ENCODE measurements at places on chromosomes 4 and X. TPM values are rescaled to one million over a fixed set of nuclear protein-coding genes. Genes with fewer than 3 reads are reported as not detected.

- H3K36me3 ChIP-seq = no peaks in the 10 kb centered on the region
- no peaks in the 10 kb centered on the region for H3K4me1 ChIP-seq
- no peak overlapping the region for H3K4me3 ChIP-seq
- no peaks in the 10 kb centered on the region for H3K27me3 ChIP-seq
- no peak overlapping the region for H3K27ac ChIP-seq
- no peak for DNase-seq
Observed at GRCh38 chr4:177680308-177680707, 238.1 kb upstream of the AGA start.

GRCh38 chrX:55638933-55639332 lies 15.7 kb downstream of the FOXR2 start:
- no peak overlapping the region for H3K4me3 ChIP-seq
- H3K4me1 ChIP-seq = no peaks in the 10 kb centered on the region
- no peaks in the 10 kb centered on the region for H3K36me3 ChIP-seq
- no peaks in the 10 kb centered on the region for H3K27me3 ChIP-seq
- H3K27ac ChIP-seq = no peak overlapping the region
- no peak for DNase-seq

DNA sequence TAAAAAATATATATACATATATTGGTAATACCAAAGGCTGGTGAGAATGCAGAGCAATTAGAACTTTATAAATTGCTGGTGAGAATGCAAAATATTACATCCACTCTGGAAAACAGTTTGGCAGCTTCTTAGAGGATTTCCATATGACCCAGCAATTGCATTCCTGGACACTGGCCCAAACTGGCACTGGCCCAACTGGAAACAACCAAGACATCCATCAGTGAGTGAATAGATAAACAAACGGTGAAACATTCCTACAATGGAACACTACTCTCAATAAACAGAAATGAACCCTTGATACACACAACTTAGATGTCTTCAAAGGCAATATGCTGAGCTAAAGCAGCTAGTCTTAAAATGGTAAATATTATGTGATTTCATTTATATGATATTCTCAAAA lies 524.2 kb downstream of the IQCM start:
- H3K27me3 ChIP-seq = no peaks in the 10 kb centered on the region
- no peak overlapping the region for H3K27ac ChIP-seq
- peak; percentile 48 for DNase-seq

DNA sequence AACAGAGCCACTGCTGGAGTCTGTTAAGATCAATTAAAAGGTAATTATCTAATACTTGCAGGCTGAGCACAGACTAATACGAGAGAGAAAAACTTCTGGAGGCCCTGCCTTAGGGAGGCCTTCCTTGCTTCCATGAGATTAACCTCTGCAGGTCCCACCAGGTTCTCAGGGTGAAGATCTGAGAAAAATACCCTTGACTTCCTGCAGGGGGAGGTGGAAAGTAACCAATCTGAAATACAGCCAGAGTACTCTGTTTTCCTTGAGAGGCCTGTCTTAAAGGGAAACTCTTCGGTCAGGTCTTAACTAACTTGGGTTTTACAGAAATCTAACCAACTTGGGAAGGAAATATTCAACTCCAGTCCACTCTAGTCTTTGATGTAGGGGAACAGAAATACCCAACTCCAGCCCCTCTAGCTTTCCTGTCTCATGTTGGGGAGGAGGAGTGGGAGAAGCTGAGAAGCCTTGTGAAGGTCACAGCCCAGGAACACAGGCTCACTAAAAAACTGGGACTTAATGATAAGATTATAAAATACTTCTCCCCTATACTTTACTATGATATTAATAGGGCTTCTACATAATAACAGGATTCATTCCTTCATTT lies 77.1 kb downstream of the TBCK start:
- H3K36me3 ChIP-seq = peaks cover 39% of the 10 kb centered on the region
- H3K4me1 ChIP-seq = no peaks in the 10 kb centered on the region
- no peak overlapping the region for H3K27ac ChIP-seq
- no peaks in the 10 kb centered on the region for H3K27me3 ChIP-seq
- no peak for DNase-seq

GRCh38 chr4:146975527-146975926 lies 29.9 kb upstream of the TTC29 start:
- no peak for DNase-seq
- H3K27ac ChIP-seq = no peak overlapping the region
- H3K4me3 ChIP-seq = no peak overlapping the region
- no peaks in the 10 kb centered on the region for H3K27me3 ChIP-seq

DNA sequence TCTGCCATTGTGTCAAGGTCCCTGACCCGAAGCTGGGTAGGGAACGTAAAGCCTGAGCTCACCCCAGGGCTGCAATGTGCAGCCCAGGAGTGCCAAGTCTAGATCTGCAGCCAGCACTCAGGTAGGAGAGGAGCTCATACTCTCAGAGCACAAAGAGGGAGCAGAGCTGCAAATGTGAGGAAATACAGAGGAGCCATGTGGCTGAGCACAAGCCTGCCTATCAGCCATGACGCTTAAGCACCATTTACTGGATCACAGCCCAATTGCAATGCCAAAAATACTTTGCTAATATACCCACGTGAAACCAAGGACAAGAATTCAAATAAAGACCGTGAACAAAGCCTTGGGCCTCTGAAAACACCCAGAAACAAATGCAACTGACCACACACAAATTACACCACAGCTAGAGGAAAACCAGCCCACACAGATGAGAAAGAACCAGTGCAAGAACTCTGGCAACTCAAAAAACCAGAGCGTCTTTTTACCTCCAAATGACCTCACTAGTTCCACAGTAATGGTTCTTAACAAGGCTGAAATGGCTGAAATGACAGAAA lies 69.0 kb upstream of the HPF1 start:
- H3K27me3 ChIP-seq = no peaks in the 10 kb centered on the region
- H3K4me1 ChIP-seq = no peaks in the 10 kb centered on the region
- DNase-seq = no peak
- H3K4me3 ChIP-seq = no peak overlapping the region
- no peaks in the 10 kb centered on the region for H3K36me3 ChIP-seq

GRCh38 chr4:46684041-46684440 lies 225.0 kb downstream of the COX7B2 start:
- H3K4me3 ChIP-seq = no peak overlapping the region
- H3K36me3 ChIP-seq = no peaks in the 10 kb centered on the region
- no peak overlapping the region for H3K27ac ChIP-seq
- DNase-seq = no peak
- no peaks in the 10 kb centered on the region for H3K27me3 ChIP-seq

Gene CXorf49
- polyA plus RNA-seq = not detected

Gene PDLIM3
- polyA plus RNA-seq = 187 TPM

Gene SYTL5
- 0.08 TPM for polyA plus RNA-seq

Gene IL1RAPL2
- not detected for polyA plus RNA-seq

Gene CITED1
- 0.90 TPM for polyA plus RNA-seq

Gene SFRP2
- 1.1 TPM for polyA plus RNA-seq

Gene SSX2B
- polyA plus RNA-seq = not detected

Measured in heart left ventricle (tissue), 16 donors.